ENCODE measurements at places on chromosomes 6 and 20.

- no peak for DNase-seq
Measured at GRCh38 chr6:166739976-166740318, 112.9 kb upstream of the RPS6KA2 start.

DNA sequence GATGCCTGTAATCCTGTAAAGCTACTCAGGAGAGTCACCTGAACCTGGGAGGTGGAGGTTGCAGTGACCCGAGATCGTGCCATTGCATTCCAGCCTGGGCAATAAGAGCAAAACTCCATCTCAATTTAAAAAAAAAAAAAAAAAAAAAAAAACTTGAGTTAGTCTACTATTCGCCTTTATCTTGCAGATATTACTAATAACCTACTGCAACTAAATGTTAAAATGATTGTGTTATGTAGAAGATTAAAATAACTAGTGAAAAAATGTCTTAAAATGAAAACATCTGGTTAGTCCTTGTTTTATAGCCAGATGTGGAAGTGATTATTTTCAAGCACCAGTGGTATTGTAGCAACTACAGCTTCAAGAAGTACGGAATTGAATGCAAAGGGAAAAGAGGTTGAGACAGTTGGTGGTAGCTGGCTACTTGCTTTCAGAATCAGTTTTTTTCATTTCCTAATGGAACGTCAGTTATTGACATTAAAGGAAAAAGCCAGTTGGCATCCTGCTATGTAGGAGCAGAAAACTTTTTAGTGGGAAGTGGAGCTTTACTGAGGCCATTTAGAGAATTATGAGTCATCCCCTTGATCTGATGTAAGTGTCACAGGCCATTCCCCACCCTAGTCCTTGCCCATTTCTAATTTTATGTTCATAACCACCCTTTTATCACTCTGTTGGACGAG is 43.8 kb upstream of the DYNLRB1 start:
- DNase-seq: no peak

- no peak for DNase-seq
Measured at GRCh38 chr6:139243536-139243935, 48.3 kb downstream of the TXLNB start.

- DNase-seq: no peak
Measured at GRCh38 chr6:108809211-108809610, 39.0 kb upstream of the ARMC2 start.

GRCh38 chr6:170444056-170444591 is 109.0 kb downstream of the PSMB1 start:
- DNase-seq: no peak

DNA sequence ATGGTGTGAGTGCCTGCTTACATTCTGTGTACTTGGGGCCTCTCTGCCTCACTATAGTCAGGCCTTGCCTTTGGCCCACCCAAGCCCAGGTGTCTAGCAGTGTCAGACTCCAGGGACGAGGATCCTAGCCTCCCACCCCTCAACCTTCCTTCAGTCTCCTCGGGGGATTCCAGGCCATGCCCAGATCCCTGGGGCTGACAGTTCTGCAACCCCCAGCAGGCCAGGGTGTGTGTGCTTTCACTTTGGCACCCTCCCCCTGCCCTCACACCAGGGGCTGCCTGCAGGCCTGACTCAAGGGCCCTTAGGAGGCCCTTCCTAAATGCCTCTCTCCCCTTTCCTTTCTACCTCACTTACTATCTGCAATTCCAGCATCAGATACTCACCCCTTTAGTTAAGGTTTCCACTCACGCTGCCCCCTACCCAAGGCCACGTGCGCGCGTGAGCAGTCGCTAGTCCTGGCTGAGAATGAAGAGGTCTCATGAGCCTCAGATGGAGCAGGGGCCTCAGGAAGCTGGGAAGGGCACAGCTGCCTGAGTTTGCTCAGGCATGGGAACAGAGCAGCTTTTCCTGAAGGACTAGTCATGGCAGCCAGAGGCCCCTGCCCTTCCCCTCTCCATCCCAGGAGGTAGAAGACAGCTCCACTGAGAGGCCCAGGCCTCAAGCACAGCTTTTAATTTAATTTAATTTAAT is 859 bp upstream of the CLPS start:
- DNase-seq: no peak

- no peak for DNase-seq
Measured at GRCh38 chr6:121093928-121094327, 240.4 kb downstream of the TBC1D32 start.

DNA sequence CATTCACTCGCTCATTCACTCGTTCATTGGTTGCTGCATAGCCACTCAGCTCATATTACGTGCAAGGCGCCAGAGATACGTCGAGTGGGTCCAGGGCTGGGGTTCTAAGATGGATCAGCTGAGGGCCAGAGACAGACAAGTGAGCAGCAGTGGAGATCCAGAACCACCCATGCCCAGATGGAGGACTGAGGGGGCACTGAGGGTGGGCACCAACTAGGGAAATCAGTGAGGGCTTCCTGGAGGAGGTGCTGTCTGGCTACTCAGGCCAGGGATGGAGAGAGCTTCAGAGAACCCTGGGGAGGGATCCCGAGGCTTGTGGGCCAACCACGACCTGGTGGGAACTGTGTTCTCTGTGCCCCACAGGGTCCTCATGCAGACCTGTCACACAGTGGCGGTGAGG is 364 bp upstream of the SPDEF start:
- DNase-seq: no peak

GRCh38 chr6:138397128-138398122 is 6.6 kb upstream of the HEBP2 start:
- no peak for DNase-seq

DNA sequence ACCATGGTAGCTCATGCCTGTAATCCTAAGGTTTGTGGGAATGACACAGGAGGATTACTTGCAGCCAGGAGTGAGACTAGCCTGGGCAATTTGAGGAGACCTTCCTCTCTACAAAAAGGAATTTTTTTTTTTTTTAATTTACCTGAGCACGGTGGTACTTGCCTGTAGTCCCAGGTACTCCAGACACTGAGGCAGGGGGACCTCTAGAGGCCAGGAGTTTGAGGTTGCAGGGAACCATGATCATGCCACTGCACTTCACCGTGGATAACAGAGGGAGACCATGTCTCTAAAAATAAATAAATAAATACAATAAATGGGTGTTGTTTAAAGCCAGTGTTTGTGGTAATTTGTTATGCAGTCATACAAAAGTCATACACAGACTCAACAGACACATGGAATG is 2.4 kb upstream of the HLA-F start:
- DNase-seq: no peak

- DNase-seq: peak; percentile 15
Measured at GRCh38 chr6:88359530-88360202, 193.5 kb upstream of the CNR1 start.

All from neural progenitor cell (in vitro differentiated cells).